ENCODE measurements at places on chromosomes 11 and 22.

DNA sequence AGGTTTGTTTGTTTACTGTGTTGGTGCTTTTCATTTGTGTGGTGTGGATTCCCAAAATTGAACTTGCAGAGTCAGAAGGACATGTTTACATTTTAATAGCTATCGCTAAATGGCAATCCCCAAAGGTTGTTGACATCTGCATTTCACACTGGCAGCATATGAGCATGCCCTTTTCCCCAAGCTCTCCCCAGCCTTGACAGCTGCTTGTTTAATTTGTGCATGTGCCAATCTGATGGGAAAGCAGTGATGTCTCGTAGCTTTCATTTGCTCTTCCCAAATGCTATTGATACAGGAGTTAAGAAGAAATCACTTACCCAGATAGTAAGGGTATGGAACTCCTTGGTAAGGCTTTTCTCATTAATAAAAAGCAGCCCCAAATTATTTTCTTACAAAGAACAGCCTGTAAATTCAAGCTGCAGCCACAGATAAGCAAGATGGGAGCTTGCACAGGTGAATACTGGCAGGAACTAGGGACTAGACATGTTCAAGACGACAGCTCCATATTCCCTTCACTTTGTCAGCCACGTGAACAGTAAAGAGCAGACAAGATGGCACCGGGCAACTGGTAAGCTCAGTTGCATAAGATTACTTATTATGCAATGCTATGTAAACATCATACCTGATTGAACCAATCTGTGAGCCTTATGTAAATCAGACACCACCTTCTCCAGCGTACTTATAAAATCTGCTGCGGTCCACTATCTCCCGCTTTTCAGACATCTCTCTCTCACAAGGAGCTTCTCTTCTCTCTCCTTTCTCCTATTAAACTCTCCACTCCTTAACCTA is 87.4 kb downstream of the IGLL5 start:
- peaks cover 5% of the 10 kb centered on the region for H3K4me1 ChIP-seq
- H3K4me3 ChIP-seq: no peak overlapping the region
- DNase-seq: no peak
- peaks cover 8% of the 10 kb centered on the region for H3K27me3 ChIP-seq
- no peaks in the 10 kb centered on the region for H3K36me3 ChIP-seq

- no peak overlapping the region for H3K27ac ChIP-seq
- no peaks in the 10 kb centered on the region for H3K27me3 ChIP-seq
- DNase-seq: no peak
- H3K4me1 ChIP-seq: no peaks in the 10 kb centered on the region
- peaks cover 3% of the 10 kb centered on the region for H3K36me3 ChIP-seq
Measured at GRCh38 chr11:90737444-90738050, 514.7 kb upstream of the CHORDC1 start.

DNA sequence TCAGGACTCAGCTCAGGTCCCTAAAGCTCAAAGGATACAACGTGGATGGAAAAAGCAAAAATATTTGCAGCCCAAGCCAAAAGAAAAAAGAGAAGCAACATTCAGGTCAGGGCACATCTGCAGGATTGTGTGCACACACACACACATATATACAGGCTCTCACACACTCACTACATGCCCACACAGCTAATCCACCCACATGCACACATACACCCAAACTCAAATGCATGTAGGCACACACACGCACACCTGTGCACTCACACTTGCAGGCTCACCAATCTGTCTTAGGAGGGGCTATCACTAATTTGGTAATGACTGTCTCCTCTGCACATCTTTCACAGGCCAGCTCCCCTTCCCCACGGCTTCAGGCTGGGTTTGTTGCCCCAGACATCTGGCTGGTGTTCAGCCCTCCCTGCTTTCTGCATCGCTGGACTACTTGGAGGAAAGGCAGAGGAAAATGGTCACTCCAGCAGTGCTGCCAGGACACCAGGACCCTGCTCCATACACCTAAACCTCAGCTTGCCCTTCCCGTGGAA is 103.6 kb upstream of the DRD2 start:
- no peak overlapping the region for H3K27ac ChIP-seq
- H3K36me3 ChIP-seq: no peaks in the 10 kb centered on the region
- no peak overlapping the region for H3K4me3 ChIP-seq

- no peak for DNase-seq
- no peaks in the 10 kb centered on the region for H3K36me3 ChIP-seq
- H3K4me1 ChIP-seq: peaks cover 59% of the 10 kb centered on the region
- H3K27ac ChIP-seq: peak overlapping the region; percentile 70
- no peaks in the 10 kb centered on the region for H3K27me3 ChIP-seq
- H3K4me3 ChIP-seq: no peak overlapping the region
Measured at GRCh38 chr11:116984589-116984988, 113.6 kb downstream of the SIK3 start.

GRCh38 chr11:12330485-12331231 is 46.7 kb upstream of the PARVA start:
- no peaks in the 10 kb centered on the region for H3K36me3 ChIP-seq
- H3K27me3 ChIP-seq: peaks cover 2% of the 10 kb centered on the region
- H3K4me3 ChIP-seq: no peak overlapping the region
- no peak for DNase-seq

- H3K27ac ChIP-seq: no peak overlapping the region
- no peak for DNase-seq
- H3K4me3 ChIP-seq: no peak overlapping the region
- H3K4me1 ChIP-seq: no peaks in the 10 kb centered on the region
- H3K36me3 ChIP-seq: no peaks in the 10 kb centered on the region
- peaks cover 19% of the 10 kb centered on the region for H3K27me3 ChIP-seq
Measured at GRCh38 chr22:43849731-43850130, 12.6 kb downstream of the SULT4A1 start.

DNA sequence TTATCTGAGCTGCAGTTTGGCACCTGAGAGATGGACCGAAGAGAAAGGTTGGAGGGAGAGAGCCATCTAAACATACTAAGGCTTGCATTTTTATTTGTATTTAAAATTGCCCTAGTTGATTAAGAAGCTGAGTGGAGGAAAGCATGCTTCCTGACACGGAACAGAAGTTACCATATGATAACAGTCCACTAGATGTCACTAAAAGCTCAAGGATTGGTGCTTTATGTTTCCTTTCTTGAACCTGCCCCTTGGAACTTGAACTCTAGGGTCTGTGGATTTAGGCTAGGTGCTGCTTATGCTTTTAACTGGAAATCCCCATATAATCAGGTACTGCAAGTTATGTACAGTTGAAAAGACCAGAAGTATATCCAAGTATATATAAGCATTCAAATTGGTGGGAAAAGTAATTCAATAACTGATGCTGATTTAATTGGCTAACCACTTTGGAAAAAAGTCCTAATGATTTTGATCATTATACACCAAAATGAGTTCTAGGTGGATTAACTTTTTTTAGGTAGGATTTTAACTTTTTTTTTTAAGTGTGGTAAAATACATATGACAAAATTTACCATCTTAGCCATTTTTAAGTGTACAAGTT is 9.5 kb downstream of the RBMXL2 start:
- H3K27me3 ChIP-seq: peaks cover 7% of the 10 kb centered on the region
- no peaks in the 10 kb centered on the region for H3K36me3 ChIP-seq
- H3K27ac ChIP-seq: no peak overlapping the region

- peaks cover 5% of the 10 kb centered on the region for H3K36me3 ChIP-seq
- peaks cover 19% of the 10 kb centered on the region for H3K27me3 ChIP-seq
- peaks cover 2% of the 10 kb centered on the region for H3K4me1 ChIP-seq
- no peak overlapping the region for H3K27ac ChIP-seq
Measured at GRCh38 chr11:116533186-116533825, 239.5 kb downstream of the BUD13 start.

- peaks cover 16% of the 10 kb centered on the region for H3K27me3 ChIP-seq
- no peaks in the 10 kb centered on the region for H3K36me3 ChIP-seq
- H3K4me1 ChIP-seq: peaks cover 3% of the 10 kb centered on the region
- DNase-seq: peak; percentile 87
- H3K4me3 ChIP-seq: no peak overlapping the region
Measured at GRCh38 chr22:19629720-19630419, 84.4 kb upstream of the SEPTIN5 start.

Measured in memory B cell (primary cell).